Sigmoid colon (tissue), 7 donors: ENCODE measurements at places on chromosomes 7 and 10. TPM values are rescaled to one million over a fixed set of nuclear protein-coding genes. Genes with fewer than 3 reads are reported as not detected.

- peaks cover 13% of the 10 kb centered on the region for H3K4me1 ChIP-seq
- H3K4me3 ChIP-seq = no peak overlapping the region
- no peak overlapping the region for H3K27ac ChIP-seq
- H3K27me3 ChIP-seq = no peaks in the 10 kb centered on the region
- no peak for DNase-seq
These were observed 218.9 kb downstream of the FAM107B start for GRCh38 chr10:14555807-14556206.

- H3K27me3 ChIP-seq = no peaks in the 10 kb centered on the region
- DNase-seq = no peak
- no peaks in the 10 kb centered on the region for H3K36me3 ChIP-seq
- no peak overlapping the region for H3K27ac ChIP-seq
- H3K4me1 ChIP-seq = no peaks in the 10 kb centered on the region
- H3K4me3 ChIP-seq = no peak overlapping the region
These were observed 143.6 kb downstream of the CDK14 start for GRCh38 chr7:90739716-90740115.

GRCh38 chr10:129859536-129859935, 104.5 kb downstream of the EBF3 start:
- no peaks in the 10 kb centered on the region for H3K4me1 ChIP-seq
- no peak overlapping the region for H3K4me3 ChIP-seq
- no peak overlapping the region for H3K27ac ChIP-seq
- no peaks in the 10 kb centered on the region for H3K27me3 ChIP-seq
- no peak for DNase-seq
- H3K36me3 ChIP-seq = no peaks in the 10 kb centered on the region

- H3K4me1 ChIP-seq = peaks cover 9% of the 10 kb centered on the region
- H3K27me3 ChIP-seq = peaks cover 35% of the 10 kb centered on the region
- H3K27ac ChIP-seq = no peak overlapping the region
- H3K4me3 ChIP-seq = peak overlapping the region; percentile 13
- H3K36me3 ChIP-seq = no peaks in the 10 kb centered on the region
These were observed 23.0 kb upstream of the GRID1 start for GRCh38 chr10:86389441-86390193.

GRCh38 chr7:155371884-155372781, 74.5 kb downstream of the INSIG1 start:
- no peak overlapping the region for H3K27ac ChIP-seq
- H3K4me3 ChIP-seq = no peak overlapping the region
- H3K4me1 ChIP-seq = peaks cover 32% of the 10 kb centered on the region
- H3K27me3 ChIP-seq = peaks cover 54% of the 10 kb centered on the region
- H3K36me3 ChIP-seq = no peaks in the 10 kb centered on the region

DNA sequence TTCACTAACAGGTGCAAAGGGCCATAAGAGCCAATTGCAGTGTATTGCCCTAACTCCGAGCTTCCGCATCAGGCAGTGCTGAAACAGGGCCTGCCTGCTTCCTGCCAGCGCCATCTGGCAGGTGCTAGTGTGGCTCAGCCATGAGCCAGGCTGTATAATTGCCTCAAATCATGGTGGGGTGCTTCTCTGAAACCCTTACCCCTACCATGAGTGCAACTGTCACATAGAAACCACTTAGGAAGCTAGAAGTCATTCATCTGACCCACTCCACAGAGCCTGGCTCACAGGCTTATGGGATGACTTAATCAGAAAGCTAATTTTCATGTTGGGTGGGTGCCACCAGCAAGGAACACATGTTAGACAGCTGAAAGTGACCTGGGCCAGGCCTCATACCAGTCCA, 133.3 kb upstream of the LAMB4 start:
- no peaks in the 10 kb centered on the region for H3K27me3 ChIP-seq
- H3K4me3 ChIP-seq = no peak overlapping the region
- no peak overlapping the region for H3K27ac ChIP-seq
- no peaks in the 10 kb centered on the region for H3K36me3 ChIP-seq

- H3K27ac ChIP-seq = no peak overlapping the region
- no peaks in the 10 kb centered on the region for H3K36me3 ChIP-seq
- H3K4me3 ChIP-seq = no peak overlapping the region
- no peaks in the 10 kb centered on the region for H3K27me3 ChIP-seq
- H3K4me1 ChIP-seq = no peaks in the 10 kb centered on the region
These were observed 13.6 kb downstream of the GIMAP4 start for GRCh38 chr7:150580638-150581394.

GRCh38 chr7:115559877-115560276, 470.7 kb downstream of the TFEC start:
- no peak for DNase-seq
- no peaks in the 10 kb centered on the region for H3K27me3 ChIP-seq
- H3K27ac ChIP-seq = no peak overlapping the region
- no peak overlapping the region for H3K4me3 ChIP-seq
- H3K36me3 ChIP-seq = no peaks in the 10 kb centered on the region

DNA sequence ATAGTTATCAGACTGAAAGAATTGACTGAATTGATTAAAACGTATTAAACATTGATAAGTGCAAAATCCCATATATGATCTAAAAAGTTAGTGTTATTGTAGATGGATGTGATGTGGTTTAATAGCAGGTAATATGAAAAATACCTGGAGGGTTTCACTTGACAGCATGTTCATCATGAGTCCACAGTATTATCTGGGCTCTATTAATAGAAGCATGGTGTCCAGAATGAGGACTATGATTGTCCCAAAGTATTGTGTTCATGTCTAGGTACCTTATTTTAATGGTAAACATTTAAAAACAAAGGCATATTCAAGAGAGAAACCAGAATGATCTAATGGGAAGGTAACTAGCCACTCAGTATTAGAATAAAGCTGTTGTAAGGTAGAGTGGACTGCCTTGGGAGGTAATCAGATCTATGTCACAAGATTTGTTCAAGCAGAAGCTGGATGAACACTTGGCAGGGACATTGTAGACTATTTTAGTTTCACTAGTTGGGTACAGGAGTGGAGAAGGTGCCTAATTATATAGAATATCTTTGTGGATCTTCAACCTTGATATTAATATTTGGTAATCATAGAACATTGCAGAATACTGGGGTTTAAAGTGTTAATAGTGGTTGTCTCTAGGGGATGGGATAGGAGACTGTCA, 43.5 kb downstream of the MCU start:
- peaks cover 37% of the 10 kb centered on the region for H3K4me1 ChIP-seq
- no peaks in the 10 kb centered on the region for H3K36me3 ChIP-seq
- no peaks in the 10 kb centered on the region for H3K27me3 ChIP-seq
- H3K4me3 ChIP-seq = no peak overlapping the region
- no peak overlapping the region for H3K27ac ChIP-seq

DNA sequence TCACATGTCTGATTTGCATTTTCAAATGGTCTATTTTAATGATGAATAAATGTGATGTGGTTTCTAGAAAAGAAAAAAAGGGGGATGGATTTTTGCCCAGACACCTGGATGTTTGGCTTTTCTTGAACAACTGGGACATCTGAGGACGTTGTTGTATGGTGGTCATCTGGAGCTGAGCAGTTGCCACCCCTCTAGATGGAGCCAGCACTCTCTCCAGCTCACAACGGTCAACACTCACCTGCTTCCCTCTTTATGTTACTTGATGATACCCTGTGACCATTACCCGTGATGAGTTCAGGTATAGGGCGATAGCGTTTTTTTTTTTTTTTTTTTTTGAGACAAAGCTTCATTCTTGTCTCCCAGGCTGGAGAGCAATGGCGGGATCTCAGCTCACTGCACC, 30.1 kb upstream of the PAXIP1 start:
- H3K27me3 ChIP-seq = no peaks in the 10 kb centered on the region
- no peak overlapping the region for H3K4me3 ChIP-seq
- H3K36me3 ChIP-seq = no peaks in the 10 kb centered on the region

Gene DBF4
- 12.5 TPM for polyA plus RNA-seq

Gene MYO1G
- polyA plus RNA-seq = 2.8 TPM

Gene GIMAP8
- 2.8 TPM for polyA plus RNA-seq

Gene STEAP4
- polyA plus RNA-seq = 0.60 TPM

Gene CALHM1
- polyA plus RNA-seq = 0.07 TPM

Gene TRPV5
- 0.03 TPM for polyA plus RNA-seq
